ENCODE measurements at places on chromosomes 2 and 18. TPM values are rescaled to one million over a fixed set of nuclear protein-coding genes. Genes with fewer than 3 reads are reported as not detected.

DNA sequence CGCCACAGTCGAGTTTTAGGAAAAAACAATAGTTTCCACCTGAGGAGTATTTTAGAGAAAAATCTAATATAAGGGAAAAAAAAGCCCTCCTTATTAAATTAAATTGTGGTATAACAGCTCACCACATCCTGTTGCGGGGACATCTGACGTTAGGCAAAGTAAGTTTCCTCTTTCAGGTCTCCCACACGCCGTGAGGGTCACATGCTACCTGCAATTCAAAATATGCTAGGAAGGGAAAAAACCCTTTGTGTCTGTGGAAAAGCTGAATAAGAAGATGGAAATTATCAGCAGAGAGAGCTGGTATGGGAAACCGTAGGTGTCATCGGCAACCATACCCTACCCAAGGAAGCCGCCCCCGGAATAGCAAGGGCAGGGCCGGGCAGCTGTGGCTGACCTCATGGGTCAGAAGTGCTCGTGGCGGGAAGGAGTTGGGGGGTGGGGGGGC, 128.0 kb downstream of the NFATC1 start:
- peaks cover 37% of the 10 kb centered on the region for H3K4me1 ChIP-seq
- no peak for DNase-seq
- H3K36me3 ChIP-seq, result no peaks in the 10 kb centered on the region
- H3K27ac ChIP-seq, result peak overlapping the region; percentile 60

GRCh38 chr18:77209587-77209986, 40.1 kb upstream of the GALR1 start:
- DNase-seq, result no peak
- no peak overlapping the region for H3K27ac ChIP-seq
- H3K4me3 ChIP-seq, result no peak overlapping the region
- peaks cover 2% of the 10 kb centered on the region for H3K4me1 ChIP-seq
- no peaks in the 10 kb centered on the region for H3K27me3 ChIP-seq
- no peaks in the 10 kb centered on the region for H3K36me3 ChIP-seq

DNA sequence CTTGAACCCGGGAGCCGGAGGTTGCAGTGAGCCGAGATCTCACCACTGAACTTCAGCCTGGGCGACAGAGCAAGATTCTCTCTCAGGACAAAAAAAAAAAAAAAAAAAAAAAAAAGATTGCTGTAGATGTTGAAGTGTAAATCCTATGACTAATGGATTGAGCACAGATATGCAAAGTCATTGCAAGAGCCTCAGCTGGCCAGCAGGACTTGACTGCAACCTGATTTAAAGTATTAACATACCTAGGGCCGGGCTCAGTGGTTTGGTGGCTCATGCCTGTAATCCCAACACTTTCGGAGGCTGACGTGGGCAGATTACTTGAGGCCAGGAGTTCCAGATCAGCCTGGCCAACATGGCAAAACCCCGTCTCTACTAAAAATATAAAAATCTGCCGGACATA, 103.4 kb upstream of the MSH2 start:
- no peak for DNase-seq
- no peaks in the 10 kb centered on the region for H3K27me3 ChIP-seq
- H3K4me1 ChIP-seq, result no peaks in the 10 kb centered on the region
- H3K4me3 ChIP-seq, result no peak overlapping the region
- H3K27ac ChIP-seq, result no peak overlapping the region

DNA sequence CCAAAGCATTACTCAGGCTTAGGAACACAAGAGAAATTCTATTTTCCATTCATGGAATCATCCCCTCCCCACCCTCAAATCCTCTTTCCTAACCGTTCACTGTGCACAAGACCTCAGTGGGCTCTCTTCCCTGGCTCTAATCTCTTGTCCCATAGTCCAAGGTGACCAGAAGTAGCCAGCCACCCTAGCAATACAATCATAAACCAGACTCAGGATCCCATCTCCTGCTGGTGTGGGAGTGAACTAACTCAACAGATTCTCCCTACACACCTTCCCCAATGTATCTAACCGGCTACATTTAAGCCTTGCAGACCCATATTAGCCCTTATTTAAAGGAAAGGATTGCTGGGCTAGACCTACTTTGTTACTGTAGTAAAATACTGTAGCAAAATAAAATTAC, 45.5 kb downstream of the HNRNPLL start:
- no peak overlapping the region for H3K4me3 ChIP-seq
- peaks cover 33% of the 10 kb centered on the region for H3K36me3 ChIP-seq
- no peak overlapping the region for H3K27ac ChIP-seq
- no peaks in the 10 kb centered on the region for H3K27me3 ChIP-seq
- H3K4me1 ChIP-seq, result no peaks in the 10 kb centered on the region

- H3K4me1 ChIP-seq, result no peaks in the 10 kb centered on the region
- no peaks in the 10 kb centered on the region for H3K27me3 ChIP-seq
- H3K4me3 ChIP-seq, result no peak overlapping the region
- no peak overlapping the region for H3K27ac ChIP-seq
- DNase-seq, result no peak
These were observed 17.0 kb downstream of the TOGARAM2 start for GRCh38 chr2:28997847-28998735.

DNA sequence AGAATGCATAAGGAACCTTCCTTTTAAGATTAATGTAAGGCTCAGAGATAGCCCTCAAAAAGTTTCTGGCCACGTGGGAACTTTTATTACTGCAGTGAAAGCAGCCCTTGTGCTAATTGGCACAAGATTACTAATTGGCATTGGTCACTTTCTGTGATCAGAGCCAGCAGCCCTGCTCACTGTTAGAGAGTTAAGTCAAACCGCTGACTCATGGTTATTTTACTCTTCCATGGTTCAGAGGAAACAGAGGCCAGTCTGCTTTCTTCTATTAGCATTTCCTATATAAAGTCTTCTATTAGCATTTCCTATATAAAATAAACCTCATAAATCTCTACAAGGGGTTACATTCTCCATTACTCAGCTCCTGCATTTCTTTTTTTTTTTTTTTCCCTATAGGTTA, 1.5 kb upstream of the SLC35G4 start:
- H3K4me1 ChIP-seq, result no peaks in the 10 kb centered on the region
- H3K27me3 ChIP-seq, result no peaks in the 10 kb centered on the region
- H3K36me3 ChIP-seq, result no peaks in the 10 kb centered on the region
- DNase-seq, result no peak

DNA sequence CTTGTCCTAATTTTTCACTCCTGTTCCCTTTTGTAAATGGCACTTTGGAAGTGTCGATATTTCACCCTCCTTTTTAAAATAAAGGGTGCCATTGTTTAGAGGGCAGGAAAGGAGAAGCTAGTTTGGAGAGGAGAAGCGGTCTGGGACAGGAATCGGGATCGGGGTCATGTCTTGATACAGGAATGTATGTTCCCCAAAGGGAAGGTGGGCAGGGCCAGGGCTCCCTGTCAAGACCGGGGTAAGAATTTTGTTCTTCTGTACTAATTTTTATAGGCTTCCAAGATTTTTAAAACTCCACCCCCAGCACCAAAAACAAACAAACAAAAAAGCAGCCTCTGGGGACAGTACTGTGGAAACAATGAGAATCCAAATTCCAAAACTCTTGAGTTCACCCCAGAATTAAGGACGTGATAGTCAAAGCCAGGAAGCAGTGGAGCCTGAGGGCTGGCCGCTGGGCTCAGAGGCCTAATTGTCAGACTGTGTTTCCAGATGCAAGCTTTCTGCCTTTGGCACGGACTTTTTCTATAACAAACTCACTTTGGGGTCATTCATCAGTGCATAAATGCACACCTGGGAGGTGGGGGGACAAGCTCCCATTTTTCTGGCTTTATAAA, 250.4 kb upstream of the SIX2 start:
- H3K27ac ChIP-seq, result no peak overlapping the region
- no peaks in the 10 kb centered on the region for H3K27me3 ChIP-seq
- peaks cover 7% of the 10 kb centered on the region for H3K4me1 ChIP-seq

GRCh38 chr2:85277416-85278158, 50.2 kb downstream of the TGOLN2 start:
- DNase-seq, result peak; percentile 40
- peak overlapping the region; percentile 79 for H3K27ac ChIP-seq
- no peaks in the 10 kb centered on the region for H3K27me3 ChIP-seq
- peak overlapping the region; percentile 2 for H3K4me3 ChIP-seq
- H3K36me3 ChIP-seq, result no peaks in the 10 kb centered on the region
- H3K4me1 ChIP-seq, result no peaks in the 10 kb centered on the region

DNA sequence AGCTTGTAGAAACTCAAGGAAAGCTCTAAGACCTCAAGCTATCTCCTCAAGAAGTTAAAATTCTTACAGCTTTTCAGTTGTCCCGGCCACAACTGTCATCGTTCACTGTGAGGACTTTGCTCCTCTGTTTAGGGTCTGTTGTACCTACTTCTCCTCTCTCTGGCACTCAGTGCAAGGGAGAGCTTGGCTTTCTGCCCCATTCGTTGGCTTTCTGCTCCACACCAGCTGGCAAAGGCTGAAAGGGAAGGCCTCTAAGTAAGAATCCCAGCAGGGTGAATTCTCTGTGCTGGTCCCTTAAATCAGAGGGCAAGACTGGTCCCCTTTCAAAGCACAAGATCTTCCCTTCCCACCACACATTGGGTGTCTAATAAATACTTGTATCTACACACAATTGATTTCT, 17.3 kb downstream of the ZBTB7C start:
- no peak for DNase-seq
- H3K36me3 ChIP-seq, result no peaks in the 10 kb centered on the region
- H3K27ac ChIP-seq, result peak overlapping the region; percentile 83
- no peak overlapping the region for H3K4me3 ChIP-seq

DNA sequence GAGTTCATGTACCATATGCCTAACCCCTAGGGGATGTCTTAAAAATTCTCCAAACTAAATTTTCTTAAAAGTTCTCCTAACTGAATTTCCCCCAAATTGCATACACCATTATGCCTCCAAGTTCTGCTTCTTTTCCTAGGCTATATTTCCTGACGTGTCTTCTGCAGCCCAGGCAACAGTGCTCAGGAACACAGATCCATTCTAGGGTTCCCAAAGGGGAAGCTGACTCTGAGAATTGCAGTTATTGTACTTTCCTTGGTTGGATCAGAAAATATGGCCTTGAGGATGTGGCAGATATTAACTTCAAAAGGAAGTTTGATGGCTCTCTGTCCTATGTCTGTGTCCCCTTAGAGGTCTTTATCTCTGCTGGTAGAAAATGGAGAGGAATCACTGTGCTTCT, 124.3 kb downstream of the TMEM17 start:
- DNase-seq, result no peak
- H3K4me1 ChIP-seq, result no peaks in the 10 kb centered on the region
- H3K4me3 ChIP-seq, result no peak overlapping the region
- no peaks in the 10 kb centered on the region for H3K27me3 ChIP-seq
- no peak overlapping the region for H3K27ac ChIP-seq

GRCh38 chr2:180872255-180872654, 108.2 kb upstream of the UBE2E3 start:
- no peaks in the 10 kb centered on the region for H3K4me1 ChIP-seq
- H3K4me3 ChIP-seq, result no peak overlapping the region
- H3K36me3 ChIP-seq, result no peaks in the 10 kb centered on the region
- no peaks in the 10 kb centered on the region for H3K27me3 ChIP-seq
- no peak for DNase-seq
- no peak overlapping the region for H3K27ac ChIP-seq

- no peak overlapping the region for H3K27ac ChIP-seq
- H3K4me1 ChIP-seq, result peaks cover 25% of the 10 kb centered on the region
- no peak overlapping the region for H3K4me3 ChIP-seq
- H3K27me3 ChIP-seq, result no peaks in the 10 kb centered on the region
- DNase-seq, result no peak
These were observed 11.1 kb upstream of the PROC start for GRCh38 chr2:127407091-127407490.

DNA sequence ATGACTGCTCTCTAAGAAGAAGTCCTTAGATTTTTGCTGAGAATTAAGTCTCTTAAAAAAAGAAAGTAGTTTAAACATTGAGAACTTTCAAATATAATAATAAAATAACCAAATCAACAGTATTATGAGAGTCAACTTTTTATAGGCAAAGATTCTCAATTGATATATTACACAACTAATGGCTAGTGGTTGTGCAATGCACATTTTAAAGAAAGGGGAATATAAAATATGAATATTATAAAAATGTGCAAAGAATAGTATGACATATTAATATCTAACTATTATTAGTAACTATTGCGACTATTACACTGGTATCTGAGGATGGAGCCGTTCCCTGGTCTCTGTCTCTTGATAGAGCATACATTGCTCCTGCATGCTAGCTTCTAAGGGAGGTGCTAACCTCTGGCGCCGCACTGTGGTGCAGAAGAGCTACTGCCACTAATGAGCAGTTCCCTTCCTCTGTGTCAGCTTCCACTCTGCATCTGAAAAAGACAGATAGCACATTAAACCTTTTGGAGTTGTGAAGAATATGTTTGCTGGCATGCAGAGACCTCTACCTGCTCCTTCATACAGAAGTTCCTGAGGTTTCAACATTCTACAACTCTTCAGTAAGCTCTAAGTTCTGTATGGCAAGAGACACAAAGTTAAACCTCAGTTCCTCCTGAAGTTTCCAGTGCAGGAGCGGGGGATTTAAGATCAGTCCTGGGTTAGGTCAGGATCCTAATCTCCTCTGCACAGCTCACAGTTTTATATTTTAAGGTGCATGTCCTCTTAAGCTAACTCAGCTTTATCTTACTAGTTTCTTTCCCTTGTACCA, 3.5 kb upstream of the SLC9A2 start:
- peak; percentile 15 for DNase-seq
- no peaks in the 10 kb centered on the region for H3K36me3 ChIP-seq
- H3K27me3 ChIP-seq, result no peaks in the 10 kb centered on the region
- no peak overlapping the region for H3K27ac ChIP-seq
- no peak overlapping the region for H3K4me3 ChIP-seq
- peaks cover 12% of the 10 kb centered on the region for H3K4me1 ChIP-seq

DNA sequence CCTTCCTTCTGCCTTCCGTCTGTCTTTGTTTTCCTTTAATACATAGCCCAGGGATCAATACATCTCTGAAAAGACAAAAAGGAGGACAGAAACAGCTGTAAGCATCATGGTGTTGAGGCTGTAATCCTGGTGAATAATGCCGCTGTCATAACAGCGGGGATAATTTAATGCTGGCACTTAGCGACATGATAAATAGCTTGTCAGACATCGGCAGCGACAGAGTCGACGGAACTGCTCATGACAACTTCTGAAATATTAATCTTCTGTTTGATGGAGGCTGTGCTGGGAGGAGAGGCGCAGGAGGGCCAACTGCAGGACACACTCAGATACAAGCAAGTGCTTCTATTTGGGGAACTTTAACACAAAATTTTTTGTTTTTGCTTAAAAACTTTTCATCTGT, 602.2 kb downstream of the GALR1 start:
- H3K4me1 ChIP-seq, result no peaks in the 10 kb centered on the region
- H3K27me3 ChIP-seq, result no peaks in the 10 kb centered on the region
- H3K27ac ChIP-seq, result no peak overlapping the region
- H3K4me3 ChIP-seq, result no peak overlapping the region

The TAF1B gene
- 10.8 TPM for total RNA-seq

The G6PC2 gene
- total RNA-seq, result not detected

The TMEM178A gene
- 3.0 TPM for total RNA-seq

The UGT1A4 gene
- total RNA-seq, result not detected

The FZD7 gene
- total RNA-seq, result 14.2 TPM

The LAMA1 gene
- total RNA-seq, result 2.4 TPM

The SULT1C2 gene
- total RNA-seq, result not detected

The GPAT2 gene
- 12.4 TPM for total RNA-seq

The CYP27C1 gene
- total RNA-seq, result 0.42 TPM

The MLPH gene
- total RNA-seq, result 60.1 TPM

The PSMG2 gene
- total RNA-seq, result 80.1 TPM

Measured in tibial nerve (tissue), 4 donors.